IMR-90 (cell line): ENCODE measurements at places on chromosomes 5 and 9.

- DNase-seq: no peak
These were observed 134.4 kb downstream of the PTTG1 start for GRCh38 chr5:160555971-160556631.

- no peak for DNase-seq
These were observed 71.0 kb downstream of the LRRC70 start for GRCh38 chr5:62649476-62650113.

- DNase-seq: no peak
These were observed 1.2 kb downstream of the DROSHA start for GRCh38 chr5:31530541-31531265.

- DNase-seq: peak; percentile 82
These were observed 34.9 kb upstream of the N4BP3 start for GRCh38 chr5:178078197-178079010.

DNA sequence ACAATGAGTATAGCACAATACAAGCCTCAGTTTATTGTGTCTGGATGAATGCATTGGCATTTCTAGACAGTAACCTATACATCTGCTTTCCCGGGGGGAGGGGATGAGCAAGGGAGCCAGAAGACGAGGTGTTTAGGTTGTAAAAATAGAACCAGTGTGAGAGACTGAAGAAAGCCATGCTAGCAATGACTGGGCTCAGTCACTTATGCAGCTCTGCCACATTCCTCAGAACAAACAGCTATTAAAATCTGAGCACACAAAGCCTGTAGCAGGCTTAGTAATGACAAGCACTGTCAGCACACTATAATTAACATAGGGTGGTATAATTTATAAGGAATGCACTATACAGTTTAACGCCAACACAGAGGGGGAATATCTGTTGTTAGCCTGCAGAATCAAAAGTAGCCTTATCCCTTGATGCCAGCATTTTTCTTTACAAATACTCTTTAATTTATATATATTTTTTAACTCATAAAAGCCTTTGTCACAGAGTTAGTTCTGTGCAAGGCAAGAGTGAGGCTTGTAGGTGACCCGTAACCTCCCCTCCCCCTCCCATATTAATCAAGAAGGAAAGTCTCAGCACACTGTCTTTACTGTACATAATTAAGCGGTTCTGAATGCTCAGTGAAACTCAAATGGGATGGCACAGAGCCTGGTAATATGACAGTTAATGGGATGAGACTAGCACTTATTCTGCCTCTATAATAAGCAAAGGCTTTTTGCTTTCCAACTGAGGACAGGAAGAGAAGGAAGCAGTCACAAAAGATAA is 295.4 kb downstream of the CSNK1G3 start:
- no peak for DNase-seq

- peak; percentile 100 for DNase-seq
These were observed 126.8 kb upstream of the STC2 start for GRCh38 chr5:173454736-173455598.

DNA sequence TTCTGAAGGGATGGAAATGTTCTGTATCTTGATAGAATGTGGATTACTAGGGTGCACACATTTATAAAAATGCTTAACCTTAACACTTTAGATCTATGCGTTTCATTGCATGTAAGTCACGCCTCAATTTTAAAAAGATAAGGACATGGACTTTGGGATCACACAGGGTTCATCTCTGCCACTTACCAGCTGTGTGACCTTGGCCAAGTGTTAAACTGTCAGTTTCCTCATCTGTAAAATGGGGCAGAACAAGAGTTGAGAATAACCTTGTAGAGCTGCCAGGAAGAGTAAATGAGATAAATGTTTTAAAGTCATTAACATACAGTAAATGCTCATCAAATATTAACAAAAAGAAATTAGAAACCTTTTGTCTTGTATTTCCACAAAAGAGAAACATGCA is 53.5 kb downstream of the NR6A1 start:
- no peak for DNase-seq

DNA sequence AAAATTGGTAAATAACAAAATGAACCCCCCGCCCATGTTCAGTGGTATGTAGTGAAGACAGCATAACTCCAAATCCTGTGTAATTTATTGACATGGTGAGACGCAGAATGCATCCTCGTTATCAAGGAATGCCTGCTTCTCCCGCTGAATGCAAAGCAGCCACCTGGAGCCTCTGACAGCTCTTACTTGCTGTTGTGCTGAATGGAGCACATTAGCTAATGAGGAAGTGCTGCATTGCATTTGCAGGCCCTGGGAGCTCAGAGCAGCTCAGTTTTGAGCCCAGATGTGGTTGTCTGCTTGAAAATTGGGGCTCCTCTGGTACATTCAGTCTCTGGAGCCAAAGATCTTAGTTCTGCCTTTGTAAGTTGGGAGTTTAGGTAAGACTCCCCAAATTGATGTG is 28.9 kb downstream of the PLAC8L1 start:
- DNase-seq: no peak

GRCh38 chr5:57174890-57175510 is 1.1 kb downstream of the GPBP1 start:
- no peak for DNase-seq

- no peak for DNase-seq
These were observed 636.2 kb upstream of the ST8SIA4 start for GRCh38 chr5:101539315-101539714.
